ENCODE measurements at places on chromosomes 2 and 18.

GRCh38 chr2:127661949-127662510 is 13.3 kb downstream of the LIMS2 start:
- no peak for DNase-seq

DNA sequence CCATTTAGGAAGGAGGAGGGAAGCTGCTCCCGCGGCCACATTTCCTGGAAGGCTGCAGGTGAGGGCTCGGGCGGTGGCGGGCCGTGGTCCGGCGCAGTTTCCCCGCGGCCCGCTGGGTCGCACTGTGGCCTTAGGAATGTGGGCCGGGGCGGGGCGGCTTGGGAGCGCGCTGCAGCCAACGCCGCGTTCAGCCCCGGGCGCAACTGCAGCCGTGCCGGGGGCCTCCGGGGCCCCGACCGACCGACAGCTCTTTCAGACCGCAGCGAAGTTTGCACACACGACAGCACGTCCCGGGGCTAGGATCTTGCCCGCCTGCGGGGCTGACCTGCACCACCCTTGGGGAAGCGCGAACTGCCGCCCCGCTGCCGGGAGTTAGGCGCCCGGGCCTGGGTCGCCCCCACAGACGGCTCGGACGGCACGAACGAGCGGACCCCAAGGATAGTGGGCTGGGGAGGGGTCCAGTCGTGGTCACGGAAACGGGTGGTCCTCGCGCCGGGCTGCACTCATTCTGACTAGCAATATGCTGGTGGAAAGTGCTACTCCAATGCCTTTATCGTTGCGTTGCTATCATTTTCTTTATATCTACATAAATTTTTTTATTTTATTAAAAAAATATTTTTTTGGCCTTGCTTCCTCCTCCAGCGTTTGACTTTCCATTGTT is 69.9 kb upstream of the DLX2 start:
- DNase-seq: peak; percentile 42

DNA sequence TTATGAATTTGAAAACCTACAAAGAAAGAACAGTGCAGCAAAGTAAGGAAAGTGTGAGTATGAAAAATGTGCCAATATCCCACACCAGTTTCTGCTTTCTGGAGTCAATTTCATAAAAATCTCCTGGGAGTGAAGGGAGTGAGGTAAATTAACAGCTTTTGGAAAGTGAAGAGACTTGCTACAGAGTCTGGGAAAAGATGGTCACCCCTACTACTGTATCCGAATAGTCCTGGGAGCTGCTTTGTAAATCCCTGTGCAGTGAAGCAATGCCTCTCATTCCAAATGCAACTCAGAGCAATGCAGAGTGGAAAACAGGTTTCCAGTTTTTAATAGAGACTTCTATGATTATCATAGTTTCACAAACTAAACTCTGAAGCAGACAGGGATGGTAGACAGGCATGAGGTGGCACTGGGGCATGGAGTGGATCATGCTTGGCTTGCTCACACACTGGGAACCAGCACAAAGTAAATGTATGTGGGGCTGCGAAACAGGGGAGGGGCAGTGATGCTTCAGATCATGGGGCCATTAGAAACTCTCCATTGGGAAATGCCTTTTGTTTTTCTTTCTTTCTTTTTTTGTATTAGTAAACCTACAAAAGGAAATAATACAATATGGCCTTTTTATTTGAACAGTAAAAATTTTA is 10.6 kb downstream of the COL5A2 start:
- DNase-seq: no peak

DNA sequence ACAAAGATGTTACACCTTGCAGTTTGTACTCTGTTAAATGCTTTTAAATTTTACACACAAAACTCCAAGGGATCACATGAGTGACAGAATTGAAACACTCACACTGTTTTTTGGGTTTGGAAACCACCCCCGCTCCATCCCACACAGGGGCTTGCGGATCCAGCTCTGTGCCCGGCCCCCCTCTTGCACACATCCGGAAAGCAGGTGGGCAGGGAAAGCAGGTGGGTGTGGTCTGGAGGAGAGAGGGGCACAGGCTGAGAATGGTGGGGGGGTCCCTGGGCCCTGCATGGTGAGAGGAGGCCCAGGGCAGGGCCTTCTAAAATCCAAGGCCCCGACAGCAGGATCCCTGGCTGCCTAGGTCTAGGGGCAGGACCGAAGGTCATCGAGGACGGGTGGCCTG is 88.5 kb upstream of the HPCAL1 start:
- no peak for DNase-seq

GRCh38 chr2:174053355-174054151 is 88.4 kb upstream of the SP3 start:
- DNase-seq: no peak

- peak; percentile 66 for DNase-seq
These were observed 77.8 kb downstream of the MBP start for GRCh38 chr18:77054606-77055428.

- no peak for DNase-seq
These were observed at the start of gene TNS1 for GRCh38 chr2:218002845-218003180. TNS1 (minus strand) TSS chr2:218002995; CDS start chr2:218002872, 123 bp downstream.

DNA sequence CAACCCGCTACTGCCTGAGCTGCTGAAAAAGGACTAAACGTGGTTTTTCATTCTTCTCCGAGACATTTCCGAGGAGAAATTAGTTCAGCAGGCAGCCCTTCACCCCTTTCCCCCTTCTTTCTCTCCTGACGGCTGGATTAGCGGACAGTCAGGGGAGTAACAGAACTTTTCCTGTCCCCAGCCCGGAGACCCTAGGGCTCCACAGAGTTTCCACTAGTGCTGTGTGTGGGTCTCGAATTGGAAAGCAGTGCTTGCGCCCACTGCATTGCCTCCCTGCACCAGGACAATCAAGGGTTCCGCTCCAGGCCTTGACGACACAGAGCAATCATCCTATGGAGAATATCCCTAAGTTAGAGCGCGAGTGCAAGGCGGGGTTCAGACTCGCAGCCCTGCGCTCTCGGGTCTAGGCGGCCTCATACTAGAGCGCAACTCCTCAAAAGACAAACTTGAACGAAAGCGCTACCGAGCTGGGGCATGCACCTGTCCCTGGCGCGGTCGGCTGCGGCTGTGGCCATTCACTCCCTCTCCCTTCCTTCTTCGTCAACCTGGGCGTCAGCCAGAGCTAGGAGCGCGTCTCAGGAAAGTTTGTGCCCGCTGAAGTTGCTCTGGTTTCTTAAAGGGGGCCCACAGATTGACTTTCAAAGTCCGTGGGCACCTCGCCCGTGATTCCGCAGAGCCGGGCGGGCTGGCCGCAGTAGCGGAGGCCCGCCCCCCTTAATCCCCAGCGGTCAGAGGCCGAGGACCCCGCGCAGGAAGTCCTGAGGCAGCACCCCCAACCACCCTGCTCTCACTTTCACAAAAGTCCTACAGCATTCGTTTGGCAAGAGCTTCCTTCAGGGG is 801 bp downstream of the OSR1 start:
- DNase-seq: no peak

GRCh38 chr2:99852376-99852934 is 289.9 kb downstream of the AFF3 start:
- DNase-seq: no peak

DNA sequence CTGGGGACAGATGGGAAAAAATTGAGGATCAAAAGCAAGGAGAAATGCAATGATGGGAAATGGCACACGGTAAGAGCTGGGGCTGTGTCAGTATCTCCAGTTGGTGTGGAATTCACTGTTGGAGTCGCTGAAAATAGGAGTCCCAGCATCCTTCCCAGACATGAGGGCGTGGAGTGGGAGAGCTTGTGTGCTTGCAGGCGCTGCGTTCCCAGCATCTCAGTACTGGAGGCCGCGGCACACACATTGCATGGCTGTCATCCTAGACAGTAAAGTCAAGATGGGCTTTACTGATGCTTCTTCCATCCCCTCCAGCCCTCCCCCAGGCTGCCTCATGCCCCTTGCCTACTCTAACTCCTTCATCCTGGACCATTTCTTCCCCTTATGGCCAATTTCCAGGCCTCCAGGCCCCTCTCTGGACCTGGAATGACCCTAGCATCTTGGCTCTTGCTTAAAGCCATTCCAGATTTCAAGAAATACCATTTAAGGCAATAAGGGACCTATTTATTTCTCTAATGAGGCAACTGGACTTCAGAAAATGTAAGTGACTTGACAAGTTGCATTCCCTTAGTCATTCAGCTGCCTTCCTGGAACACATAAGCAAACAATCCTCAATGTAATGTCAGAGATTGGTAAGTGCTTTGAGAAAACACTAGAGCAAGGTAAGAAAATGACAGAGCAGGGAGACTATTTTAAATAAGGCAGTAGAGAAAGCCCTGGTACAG is 70.5 kb upstream of the TTC39C start:
- no peak for DNase-seq

- no peak for DNase-seq
These were observed 29.7 kb downstream of the HDAC4 start for GRCh38 chr2:239370876-239371725.

DNA sequence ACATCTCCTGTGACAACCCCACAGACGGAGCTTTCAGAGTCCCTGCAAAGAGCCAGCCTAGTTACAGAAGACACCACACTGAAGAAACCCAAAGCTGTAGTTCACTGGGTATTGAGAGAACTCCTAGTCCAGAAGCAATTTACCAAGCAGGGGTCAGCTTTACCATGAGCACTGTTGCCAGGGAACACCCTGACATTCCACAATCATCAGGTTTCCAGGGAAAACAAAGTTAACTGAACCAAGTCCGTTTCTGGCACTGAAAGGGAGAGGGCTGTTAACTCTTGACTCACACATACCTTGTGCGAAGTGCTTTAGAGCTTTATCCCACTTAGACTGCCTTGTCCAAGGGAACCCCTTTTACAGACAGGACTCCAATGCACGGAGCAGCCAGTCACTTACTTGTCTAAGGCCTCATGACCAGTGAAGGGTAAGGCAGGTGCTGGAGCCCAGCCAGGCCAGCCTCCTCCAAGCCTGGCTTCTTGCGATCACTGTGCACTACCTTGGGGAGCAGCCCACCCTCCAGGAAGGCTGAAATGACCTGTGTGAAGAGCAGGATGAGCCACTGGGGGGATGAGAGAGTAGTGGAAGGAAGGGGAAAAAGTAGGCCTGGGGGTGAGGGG is 53.9 kb downstream of the REEP1 start:
- DNase-seq: no peak

DNA sequence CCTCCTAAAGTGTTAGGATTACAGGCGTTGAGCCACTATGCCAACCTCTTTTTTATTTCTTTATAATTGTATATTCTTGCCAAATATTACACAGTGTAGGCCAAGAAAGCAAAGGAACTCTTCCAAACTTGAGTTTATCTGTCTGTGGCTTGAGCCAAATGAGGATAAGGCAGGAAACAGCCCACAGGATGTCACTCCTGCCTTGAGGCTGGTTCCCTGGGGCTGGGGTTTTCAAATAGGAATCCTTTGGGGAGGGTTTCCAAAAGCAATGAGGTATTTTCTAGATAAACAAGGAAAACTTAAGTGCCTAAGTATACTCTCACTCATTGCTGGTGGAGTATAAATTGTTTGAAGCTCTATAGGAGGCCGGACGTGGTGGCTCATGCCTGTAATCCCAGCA is 56.4 kb downstream of the ADCY3 start:
- no peak for DNase-seq

- no peak for DNase-seq
These were observed 470 bp downstream of the KCNF1 start for GRCh38 chr2:10912076-10912731.

- DNase-seq: no peak
These were observed 17.8 kb upstream of the FAM98A start for GRCh38 chr2:33616873-33617272.

GRCh38 chr18:35010993-35011392 is 30.2 kb upstream of the MAPRE2 start:
- no peak for DNase-seq

DNA sequence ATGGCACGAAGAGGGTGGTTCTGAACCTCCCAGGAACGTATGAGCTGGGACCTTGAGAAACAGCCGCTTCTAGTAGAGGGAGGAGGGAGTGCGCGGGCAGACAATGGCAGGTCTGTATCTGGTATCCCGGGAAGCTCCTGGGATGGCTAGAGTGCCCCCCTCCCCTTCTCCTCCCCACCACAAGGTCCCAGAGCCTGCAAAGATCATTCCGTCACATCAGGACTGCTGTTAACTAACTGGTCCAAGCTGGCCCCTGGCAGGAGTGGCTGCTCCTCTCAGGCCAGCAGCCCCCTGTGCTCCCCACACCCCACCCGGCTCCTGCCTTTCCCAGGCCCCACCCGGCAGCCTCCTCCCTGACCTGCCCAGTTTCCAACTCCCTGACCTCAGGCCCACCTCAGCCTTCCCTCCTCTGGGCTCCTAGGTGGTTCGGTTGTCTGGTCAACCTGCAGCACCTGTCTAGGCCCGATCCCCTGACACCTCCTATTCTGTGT is 75.0 kb downstream of the TPO start:
- no peak for DNase-seq

GRCh38 chr18:75455249-75456198 is 28.0 kb upstream of the SMIM21 start:
- DNase-seq: no peak

DNA sequence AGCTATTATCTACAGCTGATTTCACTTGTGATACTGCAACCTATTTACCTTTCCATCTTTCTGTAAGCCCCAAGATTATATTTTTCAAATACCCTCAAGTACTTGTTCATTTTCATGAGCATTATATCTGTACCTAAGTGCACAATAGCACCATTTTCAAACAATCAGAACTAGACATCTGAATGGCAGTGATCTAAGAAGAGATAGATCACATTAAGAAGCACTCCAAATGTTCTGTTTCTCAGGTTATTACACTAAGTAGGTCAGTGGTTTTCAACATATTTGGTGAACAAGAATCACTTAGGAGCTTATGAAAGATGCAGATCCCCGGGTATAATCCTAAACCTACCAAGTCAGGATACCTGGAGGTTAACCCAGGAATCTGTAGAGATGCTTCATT is 872.7 kb downstream of the DCDC2C start:
- DNase-seq: no peak

GRCh38 chr18:70781860-70782453 is 493.1 kb downstream of the SOCS6 start:
- peak; percentile 23 for DNase-seq

- DNase-seq: no peak
These were observed 62.1 kb downstream of the LRRFIP1 start for GRCh38 chr2:237689336-237690131.

DNA sequence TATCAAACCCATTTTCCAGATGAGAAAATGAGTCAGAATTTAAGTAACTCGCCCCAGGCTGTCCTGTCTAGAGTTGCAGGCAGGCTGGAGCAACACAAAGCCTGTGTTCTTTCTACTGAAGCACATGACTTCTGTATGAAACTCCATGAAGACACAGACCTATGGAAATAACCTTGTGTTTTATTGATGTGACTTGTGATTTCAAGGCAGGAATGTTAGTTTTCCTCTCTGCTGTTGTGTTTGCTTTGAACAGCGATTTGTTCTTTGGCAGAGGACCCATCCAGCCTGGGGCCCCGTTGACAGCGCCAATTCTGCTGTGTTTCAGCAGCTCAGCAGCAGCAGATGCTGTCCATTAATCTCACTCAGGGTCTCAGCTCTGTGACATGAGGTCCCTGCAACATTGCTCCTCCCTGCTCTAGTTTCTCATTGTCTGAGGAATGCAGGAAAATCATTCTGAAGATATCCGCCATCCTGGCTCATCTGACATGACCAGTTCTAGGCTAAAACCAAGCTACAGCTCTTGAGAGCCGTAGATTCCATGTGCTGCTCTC is 344.3 kb upstream of the RAB12 start:
- no peak for DNase-seq

GRCh38 chr2:239204876-239205468 is 195.8 kb downstream of the HDAC4 start:
- no peak for DNase-seq
